ENCODE measurements at places on chromosomes 1 and 21.

- no peak for DNase-seq
Observed at GRCh38 chr1:33269621-33270020, 13.3 kb downstream of the ZNF362 start.

DNA sequence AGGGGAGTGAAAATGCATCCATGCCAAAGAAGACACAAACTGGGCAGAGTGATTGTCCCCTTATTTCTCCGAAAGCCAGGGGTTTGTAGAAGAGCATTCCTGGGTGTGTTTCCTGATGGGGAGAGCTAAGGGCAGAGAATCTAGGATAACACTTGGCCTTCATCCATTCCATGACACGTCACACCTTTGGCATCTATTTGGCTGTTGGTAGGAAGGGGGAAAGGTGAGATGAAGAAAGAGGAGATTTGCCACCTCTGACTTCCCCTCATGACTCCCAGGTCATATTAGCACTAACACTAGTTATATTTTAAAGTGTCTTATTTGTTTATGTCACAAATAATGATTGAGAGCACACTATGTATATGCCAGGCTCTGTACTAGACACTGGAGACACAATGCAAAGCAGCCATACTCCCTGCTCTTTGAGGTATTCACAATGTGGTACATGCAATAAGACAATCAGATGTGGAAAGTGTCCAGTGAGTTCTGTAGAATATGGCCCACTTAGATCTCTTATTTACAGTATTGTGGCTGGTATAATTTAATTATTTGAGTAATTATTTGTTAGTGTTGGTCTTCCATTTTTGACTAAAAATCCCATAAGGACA, 54.5 kb upstream of the GADD45A start:
- no peak for DNase-seq

GRCh38 chr21:39232861-39233291, 49.6 kb upstream of the PSMG1 start:
- DNase-seq: no peak

DNA sequence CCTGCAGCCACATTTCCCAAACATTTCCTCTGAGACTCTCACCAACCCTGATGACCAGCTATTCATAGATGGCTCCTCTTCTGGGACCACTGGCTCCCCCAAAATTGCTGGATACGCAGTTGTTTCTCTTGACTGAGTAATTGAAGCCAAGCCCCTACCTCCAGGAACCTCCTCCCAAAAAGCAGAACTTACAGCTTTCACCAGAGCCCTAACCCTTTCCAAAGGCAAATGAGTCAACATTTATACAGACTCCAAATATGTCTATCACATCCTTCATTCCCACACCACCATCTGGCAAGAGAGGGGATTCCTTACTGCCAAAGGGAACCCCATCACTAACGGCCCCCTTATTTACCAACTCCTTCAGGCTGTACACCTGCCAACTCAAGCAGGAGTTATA, 20.3 kb upstream of the CA6 start:
- no peak for DNase-seq

DNA sequence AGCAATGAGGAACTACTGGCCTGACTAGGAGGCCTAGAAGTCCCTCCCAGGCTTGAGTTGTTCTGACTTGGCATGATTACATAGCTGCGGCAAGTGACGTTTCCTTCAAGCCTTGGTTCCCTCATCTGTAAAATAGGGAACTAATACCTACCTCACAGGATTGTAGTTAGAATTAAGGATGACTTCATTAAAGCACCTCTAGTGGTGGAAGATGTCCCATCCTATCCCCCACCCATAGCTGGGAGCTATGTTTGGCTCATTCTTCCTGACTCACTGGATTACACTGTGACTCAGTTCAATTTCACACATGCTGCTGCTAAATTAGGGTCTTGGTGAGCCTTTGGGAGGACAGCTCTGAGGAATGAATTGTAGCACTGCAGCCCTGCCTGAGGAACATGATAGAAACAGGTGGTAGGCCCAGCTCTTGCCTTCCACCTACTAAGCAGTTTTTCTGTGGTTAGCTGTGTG, 6.0 kb upstream of the SHISA4 start:
- DNase-seq: no peak

GRCh38 chr1:220786337-220787068, at the start of gene MTARC1:
Gene MTARC1 (plus strand): TSS chr1:220786913. CDS start chr1:220786945, 32 bp downstream.
- no peak for DNase-seq

- DNase-seq: peak; percentile 82
Observed at GRCh38 chr1:116942344-116942743, 32.6 kb downstream of the PTGFRN start.

DNA sequence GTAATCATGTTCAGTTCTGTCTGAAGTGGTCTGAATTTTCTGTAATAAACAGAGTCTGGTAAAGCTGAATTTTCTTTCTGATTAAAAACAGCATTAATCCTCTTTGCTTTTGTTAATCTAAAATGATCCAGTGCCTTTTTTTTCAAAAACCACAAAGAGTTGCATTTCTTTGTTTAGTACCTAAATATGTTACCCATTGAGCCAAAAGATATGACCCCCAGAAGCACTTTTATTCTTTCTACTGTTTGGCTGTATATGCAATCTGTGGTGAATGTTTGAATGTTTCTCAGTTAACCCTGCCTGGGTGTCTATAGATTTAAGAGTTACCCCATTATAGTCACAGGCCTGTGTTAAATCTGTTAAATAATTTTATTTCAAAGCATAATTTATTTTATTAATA, 394.8 kb downstream of the PTPRC start:
- DNase-seq: no peak

GRCh38 chr1:44246806-44247205, 33.5 kb downstream of the DMAP1 start:
- DNase-seq: no peak

DNA sequence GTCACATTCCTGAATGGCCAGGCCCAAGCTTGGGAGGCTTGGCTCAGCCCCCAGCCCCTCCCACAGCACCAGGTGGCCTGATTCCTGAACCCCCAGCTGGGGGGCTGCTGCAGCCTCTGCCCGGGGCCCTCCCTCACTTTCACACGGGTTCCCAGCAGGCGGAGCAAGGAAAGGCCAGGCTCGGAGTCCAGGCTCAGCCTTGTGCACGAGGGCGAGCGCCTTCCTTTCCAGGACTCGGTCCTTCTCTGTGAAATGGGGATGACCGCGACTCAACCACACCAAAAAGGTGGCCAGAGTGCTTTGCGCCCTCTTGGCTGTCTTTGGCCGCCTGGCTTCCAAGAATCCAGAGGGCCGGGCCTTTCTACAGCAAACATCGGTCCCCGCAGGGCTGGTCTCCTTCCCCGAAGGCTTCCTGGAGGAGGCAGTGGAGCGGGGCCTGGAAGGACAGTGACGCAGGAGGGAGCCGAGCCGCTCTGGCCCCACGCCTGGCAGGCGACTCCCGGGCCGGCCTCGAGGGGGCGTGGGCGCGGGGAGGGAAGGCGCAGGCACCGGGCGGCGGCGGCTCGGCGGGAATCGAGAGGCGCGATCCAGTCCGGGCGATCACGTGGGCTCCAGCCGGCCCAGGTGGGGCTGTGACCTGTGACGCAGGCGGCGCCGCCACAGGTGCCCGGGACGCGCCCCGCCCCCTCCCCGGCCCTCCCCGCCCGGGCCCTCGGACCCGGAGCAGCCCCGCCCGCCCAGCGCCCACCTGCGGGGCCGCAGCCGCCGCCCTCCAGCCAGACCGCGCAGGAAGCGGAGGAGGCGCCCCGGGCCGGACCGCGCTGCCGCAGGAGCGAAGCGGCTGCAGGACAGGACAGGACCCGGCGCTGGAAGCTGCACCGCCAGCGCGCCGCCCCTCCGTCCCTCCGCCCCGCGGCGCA, at the start of gene ARHGEF16:
TSS of gene ARHGEF16 (plus strand) at position 775 of the 920 bp plus-strand sequence. CDS start 8,420 bp downstream, outside the sequence.
- DNase-seq: no peak

- DNase-seq: no peak
Observed at GRCh38 chr1:20164694-20165202, 21.1 kb upstream of the UBXN10 start.

DNA sequence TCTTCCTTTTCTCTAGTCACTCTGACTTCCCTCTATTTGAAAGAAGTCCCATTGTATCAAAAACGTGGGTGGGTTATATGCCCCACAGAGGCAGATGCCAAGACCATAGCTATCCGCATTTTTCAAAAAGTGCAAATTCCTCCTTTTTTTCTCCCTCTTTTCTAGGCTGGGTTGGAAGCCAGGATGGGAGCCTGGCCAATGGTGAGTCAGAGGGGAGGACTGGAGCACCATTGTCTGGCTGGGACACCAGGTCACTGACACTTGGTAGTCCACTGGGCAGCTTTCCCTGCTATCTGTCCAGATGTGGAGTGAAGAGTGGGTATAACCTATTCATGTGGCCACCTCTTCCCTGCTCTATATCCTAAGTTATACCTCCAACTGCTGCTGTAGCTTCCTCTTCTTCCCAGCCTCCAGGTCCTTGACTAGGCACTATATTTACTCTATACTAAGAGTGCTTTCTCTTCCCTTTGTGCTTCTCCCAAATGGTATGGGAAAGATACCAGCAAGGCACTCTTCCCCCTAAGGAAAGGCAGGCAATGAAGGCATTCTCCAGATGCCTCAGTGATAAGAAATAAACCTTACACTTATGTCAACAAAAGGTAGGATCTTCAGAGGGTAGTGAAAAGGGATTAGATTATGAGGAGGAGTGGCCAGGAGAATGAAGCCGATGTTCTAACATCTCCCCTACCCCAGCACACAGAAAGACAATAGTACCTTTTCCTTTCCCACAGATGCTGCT, 12.9 kb downstream of the PI4KB start:
- DNase-seq: no peak

- no peak for DNase-seq
Observed at GRCh38 chr1:229229137-229229720, 41.7 kb upstream of the RAB4A start.

- peak; percentile 83 for DNase-seq
Observed at GRCh38 chr1:184648160-184648855, 106.3 kb downstream of the EDEM3 start.

DNA sequence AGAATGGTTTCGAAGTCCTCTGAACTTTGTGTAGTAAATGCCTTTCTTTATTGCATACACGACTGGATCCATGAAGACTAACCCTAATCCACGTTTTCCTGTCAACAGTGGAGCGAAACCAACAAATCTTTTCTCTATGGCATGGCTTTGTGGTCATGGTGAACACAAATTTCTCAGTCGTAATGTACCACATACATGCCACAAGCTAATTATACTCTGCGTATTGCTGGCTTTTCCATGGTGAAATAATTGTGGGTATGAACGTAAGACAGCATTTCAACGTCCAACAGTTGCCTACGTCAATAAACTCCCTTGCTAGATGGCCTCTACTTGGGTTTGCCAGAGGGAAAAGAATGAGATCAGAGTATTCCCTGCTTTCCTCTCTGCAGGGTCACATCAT, 27.5 kb downstream of the INTS7 start:
- DNase-seq: peak; percentile 39

- DNase-seq: no peak
Observed at GRCh38 chr21:39220150-39220549, 36.9 kb upstream of the PSMG1 start.

DNA sequence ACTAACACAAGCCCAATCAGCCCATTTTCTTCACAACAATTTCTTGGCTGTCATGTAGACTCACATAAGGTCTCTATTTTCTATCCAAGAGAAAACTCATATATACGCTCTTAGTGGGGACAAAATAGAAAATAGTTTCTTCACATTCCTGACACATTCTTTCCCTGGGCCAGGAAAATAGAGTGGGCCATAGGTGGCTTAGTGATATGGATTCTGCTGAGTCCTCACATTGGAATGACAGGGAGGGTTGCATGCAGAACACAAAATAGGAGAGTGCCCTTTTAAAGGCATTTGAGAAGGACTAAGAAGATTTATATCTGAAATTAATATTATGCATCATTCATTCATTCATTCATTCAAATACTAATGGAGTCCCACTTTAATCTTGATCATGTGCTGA, 207.7 kb downstream of the LYPLAL1 start:
- no peak for DNase-seq

GRCh38 chr21:26195708-26196107, 25.1 kb upstream of the APP start:
- DNase-seq: no peak

DNA sequence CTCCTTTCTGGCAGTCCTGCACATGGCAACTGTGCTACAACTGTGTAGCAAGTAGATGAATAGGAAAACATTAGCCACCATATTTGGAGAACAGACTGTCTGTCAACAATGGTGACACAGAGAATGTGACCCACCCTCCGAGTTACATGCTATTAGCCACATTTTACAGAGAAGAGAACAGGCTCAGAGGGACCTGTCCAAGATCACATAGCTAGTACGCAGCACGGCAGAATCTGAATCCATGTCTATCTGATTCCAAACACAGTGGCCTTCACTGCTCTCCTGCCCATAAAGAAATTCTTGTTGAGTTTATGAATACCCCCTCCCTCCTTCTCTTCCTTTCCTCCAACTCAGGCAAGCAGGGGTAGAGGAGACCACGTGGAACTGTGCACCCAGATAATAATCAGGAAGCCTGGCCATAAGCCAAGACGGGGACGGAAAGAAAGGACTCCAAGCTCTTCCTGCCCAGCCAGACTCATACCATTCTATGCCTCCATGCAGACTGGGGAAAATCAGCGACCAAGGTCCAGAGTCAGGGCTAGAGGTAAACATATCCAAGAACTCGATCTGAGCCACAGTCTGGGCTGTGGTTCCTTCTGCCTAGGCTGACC, 78.8 kb downstream of the TRABD2B start:
- no peak for DNase-seq

GRCh38 chr21:25732091-25732760, 2.5 kb downstream of the ATP5PF start:
- no peak for DNase-seq

DNA sequence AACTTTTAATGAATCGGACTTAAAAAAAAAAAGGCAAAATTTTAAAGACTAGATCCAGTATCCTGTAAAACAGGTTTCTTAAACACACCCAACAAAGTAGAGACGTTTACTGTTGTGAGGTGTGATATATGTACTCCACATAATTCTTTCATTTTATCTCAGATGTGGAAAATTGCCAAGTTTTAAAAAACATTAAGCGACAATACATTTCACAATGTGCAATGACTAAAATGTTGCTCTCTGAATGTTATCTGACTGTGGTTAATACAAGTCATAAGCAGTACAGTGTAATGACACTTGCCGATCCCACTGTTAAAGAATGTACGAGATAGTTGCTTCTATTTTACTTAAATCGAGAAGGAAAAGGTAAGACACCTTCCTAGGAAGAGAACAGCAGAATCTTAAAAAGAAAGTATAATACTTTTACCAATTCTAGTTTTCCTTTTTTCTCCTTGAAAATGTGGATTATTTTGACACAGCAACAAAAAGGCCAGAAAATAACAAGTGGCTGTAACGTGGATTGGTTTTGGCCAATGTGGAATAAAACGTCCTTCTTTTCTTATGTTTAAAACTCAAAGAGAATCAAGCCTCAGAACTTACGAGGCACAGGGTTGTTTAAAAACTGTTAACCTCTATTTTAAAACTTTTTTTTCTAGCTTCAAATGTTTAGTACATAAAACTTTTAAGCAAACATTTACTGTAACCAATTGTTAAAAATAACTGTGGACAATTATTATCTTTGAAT, 51.4 kb downstream of the TP53BP2 start:
- no peak for DNase-seq

DNA sequence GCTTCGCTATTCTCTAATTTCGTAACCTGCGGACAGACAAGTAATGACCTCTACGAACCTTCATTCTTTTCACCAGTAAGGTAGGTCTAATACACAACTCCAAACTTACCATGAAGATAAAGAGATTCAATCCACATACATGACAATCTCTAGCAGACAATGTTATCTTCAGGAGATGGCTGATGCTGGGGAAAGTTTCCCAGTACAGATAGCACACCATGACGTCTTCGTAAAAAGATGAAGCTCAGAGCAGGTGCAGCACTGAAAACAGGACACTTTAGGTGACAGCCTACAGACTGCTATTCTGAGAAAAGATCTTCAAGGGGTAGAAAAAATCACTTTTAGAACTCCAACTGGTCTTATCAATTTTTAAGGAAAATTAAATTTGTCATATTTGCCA, 41.3 kb downstream of the ZNF281 start:
- DNase-seq: no peak

Data from Jurkat, Clone E6-1 (cell line).